Activated CD4-positive, alpha-beta memory T cell treated with anti-CD3 and anti-CD28 coated beads for 36 hours (primary cell): ENCODE measurements at places on chromosomes 5 and 9.

DNA sequence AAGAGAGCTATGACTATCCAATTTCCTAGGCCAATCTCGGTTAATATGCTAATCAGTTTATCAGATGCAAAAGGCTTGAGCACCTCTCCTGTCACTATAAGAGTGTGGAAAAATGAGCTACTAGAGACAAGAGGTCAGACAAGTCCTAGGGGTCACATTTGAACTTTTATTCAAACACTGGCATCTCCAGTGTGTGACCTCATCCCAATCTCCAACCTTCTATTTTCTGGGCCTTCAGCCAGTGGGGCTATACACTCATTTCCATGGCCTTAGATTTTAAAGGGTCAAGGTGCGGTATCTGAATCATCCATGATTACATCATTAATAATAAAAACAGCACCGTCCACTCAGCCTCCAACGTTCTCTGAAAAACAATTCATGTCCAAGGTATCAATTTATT, 139.6 kb upstream of the LRRTM2 start:
- no peak for DNase-seq
- peaks cover 41% of the 10 kb centered on the region for H3K36me3 ChIP-seq
- no peaks in the 10 kb centered on the region for H3K4me1 ChIP-seq
- H3K27me3 ChIP-seq, result no peaks in the 10 kb centered on the region
- H3K4me3 ChIP-seq, result no peak overlapping the region
- H3K27ac ChIP-seq, result no peak overlapping the region

DNA sequence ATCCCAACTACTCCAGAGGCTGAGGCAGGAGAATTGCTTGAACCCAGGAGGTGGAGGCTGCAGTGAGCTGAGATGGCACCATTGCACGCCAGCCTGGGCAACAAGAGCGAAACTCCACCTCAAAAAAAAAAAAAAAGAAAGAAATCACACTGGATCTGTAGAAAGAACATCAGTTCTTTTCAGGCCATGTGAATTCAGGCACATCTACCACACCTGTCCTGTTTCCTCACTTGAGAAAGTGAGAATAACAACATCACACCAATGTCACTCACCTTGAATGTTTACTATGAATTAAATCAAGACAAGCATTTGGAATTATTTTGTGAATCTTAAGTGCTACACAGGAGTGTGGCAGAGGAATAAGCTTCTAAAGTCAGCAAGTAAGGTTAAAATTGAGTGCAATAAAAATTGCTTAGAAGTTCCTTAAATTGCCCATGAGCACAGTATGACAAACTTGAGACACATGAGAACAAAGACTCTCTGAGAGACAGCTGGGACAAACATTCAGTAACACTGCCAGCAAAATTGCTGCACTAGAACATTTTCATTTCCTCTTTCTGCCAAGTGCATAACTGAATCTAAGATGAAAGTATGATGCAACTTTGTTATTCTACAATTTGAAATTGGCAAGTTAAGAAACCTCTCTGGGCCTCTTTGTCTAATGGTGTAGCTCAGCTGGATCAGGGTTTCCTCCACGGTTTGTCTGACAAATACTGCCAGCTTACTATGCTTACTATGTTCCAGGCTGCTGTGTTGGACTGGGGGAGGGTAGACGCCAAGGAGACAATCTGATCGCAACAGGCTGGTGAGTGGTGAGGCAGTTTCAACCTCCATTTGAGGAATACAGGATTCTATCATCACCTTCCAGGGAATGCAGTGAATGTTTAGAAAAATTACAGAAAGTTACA, 1.9 kb upstream of the RIC1 start:
- DNase-seq, result peak; percentile 75
- no peaks in the 10 kb centered on the region for H3K27me3 ChIP-seq
- peaks cover 51% of the 10 kb centered on the region for H3K4me1 ChIP-seq
- H3K4me3 ChIP-seq, result peak overlapping the region; percentile 98

DNA sequence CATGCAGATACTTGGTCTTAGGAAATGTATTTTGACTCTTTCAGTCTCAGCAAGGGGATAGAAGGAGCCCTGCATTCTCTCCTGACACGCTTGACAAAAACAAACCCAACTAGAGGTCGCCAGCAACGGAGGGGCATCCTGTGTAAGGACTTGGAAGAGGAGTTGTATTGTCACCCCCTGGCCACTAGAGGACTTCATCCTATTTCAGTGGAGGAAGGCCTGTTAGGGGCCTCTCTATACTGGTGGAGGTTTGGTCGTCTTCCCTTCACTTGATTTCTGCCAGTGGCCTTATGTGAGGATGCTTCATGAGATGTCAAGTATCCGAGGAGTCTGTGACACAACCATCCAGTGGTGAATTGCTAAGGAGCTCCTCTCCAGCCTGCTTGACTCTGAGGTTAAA, 122.8 kb upstream of the STC2 start:
- no peaks in the 10 kb centered on the region for H3K36me3 ChIP-seq
- H3K27ac ChIP-seq, result no peak overlapping the region
- DNase-seq, result peak; percentile 8
- peaks cover 3% of the 10 kb centered on the region for H3K27me3 ChIP-seq

GRCh38 chr5:170571875-170572852, 68.3 kb downstream of the KCNIP1 start:
- peak; percentile 90 for DNase-seq
- no peak overlapping the region for H3K27ac ChIP-seq
- peaks cover 55% of the 10 kb centered on the region for H3K27me3 ChIP-seq
- H3K36me3 ChIP-seq, result no peaks in the 10 kb centered on the region
- no peak overlapping the region for H3K4me3 ChIP-seq

DNA sequence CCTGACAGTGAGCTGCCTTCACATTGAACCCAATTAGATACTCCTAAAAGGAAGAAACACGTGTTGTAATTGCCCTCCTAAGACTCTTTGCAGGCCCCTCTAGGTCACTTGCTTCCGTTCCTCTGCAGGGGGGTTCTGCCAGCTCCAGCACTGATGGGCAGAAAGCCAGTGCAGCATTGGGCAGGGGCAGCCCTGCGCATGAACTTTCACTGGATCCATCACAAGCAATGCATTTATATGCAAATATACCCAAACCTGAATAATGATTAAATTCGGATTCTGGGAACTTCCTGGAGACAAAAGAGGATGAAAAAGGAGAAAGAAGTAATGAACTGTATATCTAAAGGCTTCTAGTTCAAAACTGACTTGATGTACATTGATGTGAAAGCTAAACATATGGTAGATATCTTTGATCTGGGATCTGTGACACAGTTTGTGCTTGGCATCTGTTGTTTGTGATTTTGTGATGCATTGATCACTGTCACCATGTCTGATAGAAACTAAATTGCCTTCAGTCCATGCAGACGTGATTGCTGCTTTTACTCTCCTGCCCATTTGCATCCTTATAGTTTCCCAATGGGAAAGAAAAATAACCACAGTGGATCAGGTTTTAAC, 313.4 kb downstream of the DEPDC1B start:
- no peaks in the 10 kb centered on the region for H3K27me3 ChIP-seq
- DNase-seq, result no peak
- no peaks in the 10 kb centered on the region for H3K36me3 ChIP-seq
- H3K4me1 ChIP-seq, result no peaks in the 10 kb centered on the region
